Thoracic aorta (tissue), 2 donors: ENCODE measurements at places on chromosomes 4 and X.

- no peak for DNase-seq
Measured at GRCh38 chr4:98680806-98681205, 22.4 kb upstream of the TSPAN5 start.

GRCh38 chr4:8821151-8821950 is 50.3 kb downstream of the HMX1 start:
- no peak for DNase-seq

- DNase-seq, result no peak
Measured at GRCh38 chrX:128460835-128461234, 408.6 kb upstream of the ACTRT1 start.

DNA sequence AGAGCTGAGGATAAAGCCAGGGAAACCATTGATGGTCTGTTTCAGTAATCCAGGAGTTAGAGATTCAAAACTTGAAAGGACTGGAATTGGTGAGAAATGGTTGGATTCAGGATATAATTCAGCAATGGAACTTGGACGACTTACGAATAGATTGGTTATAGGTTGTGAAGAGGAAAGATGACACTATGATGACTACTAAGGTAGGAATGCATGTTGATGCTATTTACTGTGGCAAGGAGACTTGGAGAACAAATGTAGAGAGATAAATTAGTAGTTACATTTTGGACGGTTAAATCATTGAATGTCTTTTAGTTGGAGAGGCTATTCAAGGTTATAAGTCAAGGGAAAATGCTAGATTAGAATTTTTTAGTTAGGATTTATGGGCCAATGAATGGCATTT is 365.4 kb upstream of the TECRL start:
- no peak for DNase-seq

- DNase-seq, result no peak
Measured at GRCh38 chr4:107885865-107886264, 45.5 kb upstream of the CYP2U1 start.
